ENCODE measurements at places on chromosomes 5 and 9.

DNA sequence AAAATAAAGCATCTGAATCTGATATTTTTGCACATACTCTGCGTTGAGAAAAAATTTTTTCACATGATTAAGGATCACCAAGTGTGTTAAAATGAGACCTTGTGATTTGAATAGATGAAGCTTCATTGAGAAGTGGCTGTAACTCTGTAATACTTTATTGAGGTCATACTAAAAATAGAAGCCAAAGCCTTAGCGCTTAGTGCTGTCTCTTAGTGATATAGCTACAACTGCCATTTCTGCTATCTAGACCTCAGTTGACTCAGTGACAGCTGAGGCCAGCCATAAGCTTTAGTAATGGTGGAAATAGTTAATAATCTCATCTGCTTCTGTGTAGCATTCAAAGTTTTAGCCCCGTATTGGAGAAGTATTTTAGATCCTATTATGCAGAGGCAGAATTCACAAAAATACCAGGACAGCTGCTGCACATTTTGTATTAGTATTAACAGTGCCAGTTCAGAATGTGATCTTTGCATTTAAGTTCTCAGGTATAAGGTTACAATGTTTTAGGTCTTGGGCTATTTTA is 107.4 kb upstream of the SGCD start:
- no peak for DNase-seq

- no peak for DNase-seq
These were observed 140.1 kb upstream of the NR3C1 start for GRCh38 chr5:143543358-143544255.

- no peak for DNase-seq
These were observed 17.4 kb upstream of the HMGCR start for GRCh38 chr5:75319638-75320037.

- no peak for DNase-seq
These were observed 186.6 kb upstream of the MEF2C start for GRCh38 chr5:89069591-89069990.

- DNase-seq: no peak
These were observed 115.8 kb upstream of the LIFR start for GRCh38 chr5:38672059-38672788.

DNA sequence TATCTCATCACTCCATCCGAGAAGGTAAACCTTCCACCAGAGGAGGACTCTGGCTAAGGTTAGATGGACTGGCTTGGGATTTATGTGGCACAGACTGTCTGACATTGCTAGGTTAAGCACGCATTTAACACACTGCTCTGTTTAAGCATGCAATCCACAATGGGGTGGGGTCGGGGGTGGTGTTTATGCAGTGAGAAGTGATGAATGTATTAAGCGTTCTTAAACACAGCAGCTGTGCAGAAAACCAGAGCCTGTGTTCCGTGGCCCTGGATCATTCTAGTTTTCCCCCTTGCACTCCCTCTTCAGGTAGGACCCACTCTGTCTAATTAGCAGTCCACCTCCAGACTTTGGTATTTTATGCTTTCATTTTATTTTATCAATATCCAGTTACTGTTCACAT is 46.4 kb downstream of the STXBP1 start:
- DNase-seq: no peak

DNA sequence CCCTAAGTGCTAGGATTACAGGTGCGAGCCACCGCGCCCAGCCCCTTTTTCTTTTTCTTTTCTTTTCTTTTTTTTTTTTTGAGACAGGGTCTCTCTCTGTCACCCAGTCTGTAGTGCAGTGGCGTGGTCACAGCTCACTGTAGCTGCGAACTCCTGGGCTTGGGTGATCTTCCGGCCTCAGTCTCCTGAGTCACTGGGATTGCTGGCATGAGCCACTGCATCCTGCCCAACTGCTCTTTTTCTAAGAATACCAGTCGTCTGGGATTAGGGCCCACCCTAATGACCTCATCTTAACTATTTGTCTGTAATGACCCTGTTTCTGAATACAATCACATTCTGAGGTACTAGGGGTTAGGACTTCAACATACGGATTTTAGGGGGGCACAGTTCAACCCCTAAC is 34.1 kb upstream of the NANS start:
- DNase-seq: no peak

DNA sequence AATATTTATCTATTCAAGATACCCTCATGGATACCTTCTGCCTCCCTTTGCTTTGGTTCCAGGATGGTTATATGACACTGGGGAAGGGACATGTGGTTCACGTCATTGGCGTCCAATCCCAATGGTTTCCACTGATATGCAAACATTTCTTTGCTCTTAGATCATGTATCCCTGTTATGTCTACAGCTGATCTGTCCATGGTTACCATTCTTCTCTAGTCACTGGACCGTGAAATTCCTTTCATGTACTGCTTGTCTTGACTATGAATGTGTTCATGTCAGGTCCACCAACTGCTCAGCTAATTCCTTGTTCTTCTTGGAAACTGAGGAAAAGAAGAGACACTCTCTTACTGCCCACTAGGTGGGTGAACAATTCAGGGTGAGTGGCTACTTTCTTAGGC is 391.1 kb upstream of the ZNF608 start:
- no peak for DNase-seq

DNA sequence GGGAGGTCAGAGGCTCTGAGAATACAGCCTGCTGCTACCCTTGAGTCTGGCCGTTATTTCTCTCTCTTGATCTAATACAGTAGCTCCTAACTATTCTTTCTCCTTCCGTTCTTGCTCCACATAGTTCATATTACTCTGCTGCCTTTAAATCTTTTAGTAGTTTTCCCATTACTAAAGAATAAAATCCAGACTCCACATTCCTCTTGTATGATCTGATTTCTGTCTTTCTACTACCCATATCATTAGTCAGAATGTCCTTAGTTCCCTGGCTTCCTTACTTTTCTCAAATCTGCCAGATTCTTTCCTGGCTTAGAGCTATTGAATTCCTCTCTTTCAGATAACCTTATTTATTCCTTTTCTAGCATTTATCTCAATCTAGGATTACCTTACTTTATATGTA is 40.0 kb downstream of the MARCHF6 start:
- DNase-seq: no peak

DNA sequence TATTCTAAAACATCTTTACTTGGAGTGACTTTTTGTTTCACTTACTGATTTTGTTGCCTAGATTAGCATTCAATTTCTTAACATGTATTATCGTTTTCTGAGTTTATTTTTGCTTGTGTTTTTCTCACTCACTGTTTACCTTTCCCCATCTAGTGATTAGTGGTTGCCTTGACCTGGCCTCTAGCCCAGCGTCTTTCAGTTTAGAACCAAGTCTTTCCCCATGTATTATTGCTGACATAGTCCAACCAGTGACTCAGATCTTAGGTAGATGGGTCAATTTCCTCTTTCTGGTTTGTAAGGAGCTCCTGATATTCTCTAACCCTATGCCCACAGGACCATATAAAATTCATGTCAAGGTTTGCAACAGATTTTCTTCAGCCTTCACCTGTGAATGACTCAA is 135.5 kb downstream of the PRR16 start:
- DNase-seq: no peak

GRCh38 chr5:98957307-98957706 is 28.5 kb upstream of the CHD1 start:
- no peak for DNase-seq

DNA sequence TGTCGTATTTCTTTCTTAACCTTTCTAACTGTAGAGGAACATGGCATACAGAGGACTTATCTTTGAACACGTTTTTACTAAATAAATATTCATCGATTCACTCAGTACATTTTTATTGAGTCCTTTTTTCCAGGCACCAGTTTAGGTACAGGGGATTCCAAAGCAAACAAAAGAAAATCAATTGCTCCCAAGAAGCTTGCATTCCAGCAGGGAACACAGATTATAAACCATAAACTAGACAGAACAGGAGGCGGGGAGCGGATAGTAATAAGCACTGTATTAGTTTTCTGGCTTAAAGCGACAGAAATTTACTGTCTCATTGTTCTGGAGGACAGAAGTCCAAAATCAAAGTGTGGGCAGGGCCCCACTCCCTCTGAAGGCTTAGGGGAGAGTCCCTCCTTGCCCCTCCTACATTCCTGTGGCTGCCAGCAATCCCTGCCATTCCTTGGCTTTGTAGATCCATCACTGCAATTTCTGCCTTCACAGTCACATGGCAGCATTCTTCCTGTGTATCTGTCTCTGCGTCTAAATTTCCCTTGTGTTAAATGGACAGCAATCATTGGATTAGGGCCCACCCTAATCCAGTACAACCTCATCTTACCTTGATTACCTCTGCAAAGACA is 115.5 kb downstream of the COL23A1 start:
- DNase-seq: no peak

DNA sequence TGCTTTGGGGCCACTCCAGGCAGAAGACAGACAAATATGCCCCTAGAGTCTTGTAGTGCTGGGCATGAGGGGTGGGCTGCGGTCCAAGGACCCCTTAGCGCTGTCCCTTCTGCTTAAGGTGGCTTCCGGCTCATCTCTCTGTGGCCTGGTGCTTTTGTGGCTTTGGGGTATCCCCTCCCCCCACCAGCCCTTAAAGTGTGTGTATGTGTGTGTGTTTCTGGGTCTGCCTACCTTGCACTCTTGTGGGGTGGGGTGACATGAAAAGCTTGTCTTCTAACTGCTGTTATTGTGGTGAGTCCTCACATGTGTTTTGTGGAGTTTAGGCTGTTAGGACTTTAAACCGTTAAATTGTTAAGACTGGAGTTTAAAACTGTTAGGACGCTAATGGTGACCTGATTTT is 23.6 kb downstream of the MARCHF6 start:
- DNase-seq: no peak

DNA sequence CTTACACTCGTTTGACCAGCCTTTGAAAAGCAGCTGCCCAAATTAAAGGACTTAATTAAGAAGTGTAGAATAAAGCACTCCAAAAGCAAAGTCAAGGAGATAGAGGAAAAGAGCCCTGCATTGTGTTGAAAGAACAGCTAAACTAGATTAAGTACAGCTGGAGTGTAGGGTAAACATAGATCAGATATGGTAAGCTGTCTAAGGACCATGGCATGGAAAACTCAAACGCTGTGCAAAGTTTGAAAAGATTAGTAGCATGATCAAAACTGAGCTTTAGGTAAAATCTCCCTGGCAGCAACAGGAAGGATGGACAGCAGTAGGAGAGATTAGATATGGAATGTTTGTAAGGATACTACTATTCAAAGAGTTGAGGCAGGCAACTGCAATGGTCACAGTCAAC is 55.4 kb downstream of the BNC2 start:
- no peak for DNase-seq
